Ovary (tissue), 10 donors: ENCODE measurements at places on chromosomes 12 and 14. TPM values are rescaled to one million over a fixed set of nuclear protein-coding genes. Genes with fewer than 3 reads are reported as not detected.
A peak's percentile ranks its signal among the peaks of the same experiment; 100 is the strongest.

The SMOC1 gene
- 1.4 TPM for polyA plus RNA-seq

GRCh38 chr14:24534286-24534685 is 26.2 kb upstream of the CMA1 start:
- no peak for DNase-seq

DNA sequence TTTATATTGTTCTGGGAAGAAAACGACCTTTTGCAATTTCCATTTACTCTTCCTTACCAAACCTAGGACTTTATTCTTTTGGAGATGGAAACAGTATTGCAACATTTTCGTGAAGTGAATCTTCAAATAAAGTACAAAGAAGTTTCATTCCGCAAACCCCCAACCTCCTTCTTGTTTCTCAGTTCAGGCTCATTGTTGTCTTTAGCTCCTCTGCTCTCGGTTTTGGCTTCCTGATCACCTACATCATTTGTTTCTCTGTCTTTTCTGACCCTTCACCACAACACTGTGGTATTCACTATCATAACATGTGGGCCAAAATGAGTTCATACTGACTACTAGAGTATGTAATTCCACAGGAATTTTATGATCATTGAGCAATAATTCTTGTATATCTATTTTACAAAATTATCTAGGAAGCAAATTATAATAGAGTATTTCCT is 266.8 kb downstream of the ADAMTS20 start:
- no peak for DNase-seq

The CMA1 gene
- polyA plus RNA-seq, result 0.30 TPM

GRCh38 chr12:42421844-42422779 is 96.1 kb downstream of the PPHLN1 start:
- DNase-seq, result no peak

The PZP gene
- 0.34 TPM for polyA plus RNA-seq

- DNase-seq, result no peak
Measured at GRCh38 chr12:89210277-89210676, 142.0 kb downstream of the DUSP6 start.

DNA sequence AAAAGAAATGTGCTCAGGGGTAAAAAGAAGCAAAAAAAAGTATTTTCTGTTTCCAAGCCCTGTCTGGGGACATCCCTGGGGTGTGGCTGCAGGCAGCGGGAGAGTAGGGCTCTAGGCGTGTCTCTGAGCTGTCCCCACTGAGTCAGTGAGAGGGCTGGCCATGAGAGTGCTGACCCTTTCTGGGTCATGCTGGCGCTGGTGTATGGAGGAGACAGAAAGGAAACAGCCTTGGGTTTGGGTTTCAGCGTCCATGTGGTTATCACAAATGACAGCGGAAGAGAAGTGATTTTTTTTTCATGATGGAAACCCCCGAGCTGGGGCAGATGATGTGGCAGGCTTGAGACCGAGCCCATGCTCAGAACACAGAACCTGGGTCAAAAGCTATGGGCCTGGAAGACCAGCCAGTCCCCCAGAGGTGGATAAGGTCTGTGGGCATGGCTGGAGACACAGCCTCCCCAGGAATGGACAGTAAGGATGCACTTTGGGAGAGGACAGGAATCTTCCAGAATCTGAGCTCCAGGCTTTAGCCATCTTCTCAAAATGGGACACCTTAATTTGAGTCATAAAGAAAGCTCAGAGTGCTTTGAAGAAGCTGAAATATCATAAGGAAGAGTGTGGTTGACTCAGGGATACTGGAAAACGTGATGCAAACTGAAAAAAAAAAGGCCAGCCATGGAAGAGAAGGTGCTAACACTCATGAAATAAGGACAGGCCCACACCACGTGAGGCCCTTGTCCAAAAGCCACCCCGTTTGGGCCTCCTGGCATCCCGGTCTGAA is 36.2 kb downstream of the SYNE3 start:
- DNase-seq, result no peak

The PKP2 gene
- polyA plus RNA-seq, result 26.2 TPM

GRCh38 chr12:69641546-69641945 is 30.8 kb upstream of the LRRC10 start:
- no peak for DNase-seq

The CD163L1 gene
- 4.4 TPM for polyA plus RNA-seq

GRCh38 chr14:96538097-96538989 is 36.2 kb downstream of the PAPOLA start:
- no peak for DNase-seq

DNA sequence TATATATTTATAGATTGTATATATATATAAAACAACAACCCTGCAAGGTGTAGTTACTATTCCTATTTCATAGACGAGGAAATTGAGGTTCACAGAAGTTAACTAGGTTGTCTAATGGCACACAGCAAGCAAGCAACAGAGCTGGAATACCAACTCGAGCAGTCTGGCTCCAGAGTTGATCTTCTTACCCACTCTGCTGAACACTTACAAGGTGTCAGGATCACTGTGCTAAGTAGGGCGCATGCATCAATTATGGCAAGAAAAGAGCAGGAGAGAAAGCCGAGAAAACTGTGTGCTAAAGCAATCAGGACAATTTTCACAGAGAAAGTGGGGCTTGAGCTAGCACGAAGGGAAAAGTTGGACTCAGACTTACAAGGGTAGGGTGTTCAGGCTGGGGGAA is 15.9 kb upstream of the ARMH4 start:
- DNase-seq, result no peak

GRCh38 chr14:29861996-29862395 is 65.7 kb downstream of the PRKD1 start:
- DNase-seq, result no peak

DNA sequence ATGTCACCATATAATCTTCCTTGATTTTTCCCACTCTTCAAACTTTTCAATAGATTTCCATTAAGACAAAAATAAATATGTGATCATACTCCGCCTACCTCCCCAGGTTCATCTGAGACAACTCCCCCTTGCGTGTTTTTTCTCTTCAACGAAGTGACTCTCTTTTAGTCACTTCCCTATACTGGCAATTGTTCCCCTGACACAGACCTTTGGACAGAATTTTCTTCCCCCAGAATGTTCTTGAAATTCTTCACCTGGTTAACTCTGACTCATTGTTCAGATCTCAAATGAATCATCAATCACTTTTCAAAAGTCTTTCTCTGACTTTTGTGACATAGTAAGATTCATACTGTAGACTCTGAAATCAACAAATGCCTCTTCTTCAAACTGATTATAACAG is 727.3 kb upstream of the LMO3 start:
- no peak for DNase-seq

The CIROP gene
- not detected for polyA plus RNA-seq

DNA sequence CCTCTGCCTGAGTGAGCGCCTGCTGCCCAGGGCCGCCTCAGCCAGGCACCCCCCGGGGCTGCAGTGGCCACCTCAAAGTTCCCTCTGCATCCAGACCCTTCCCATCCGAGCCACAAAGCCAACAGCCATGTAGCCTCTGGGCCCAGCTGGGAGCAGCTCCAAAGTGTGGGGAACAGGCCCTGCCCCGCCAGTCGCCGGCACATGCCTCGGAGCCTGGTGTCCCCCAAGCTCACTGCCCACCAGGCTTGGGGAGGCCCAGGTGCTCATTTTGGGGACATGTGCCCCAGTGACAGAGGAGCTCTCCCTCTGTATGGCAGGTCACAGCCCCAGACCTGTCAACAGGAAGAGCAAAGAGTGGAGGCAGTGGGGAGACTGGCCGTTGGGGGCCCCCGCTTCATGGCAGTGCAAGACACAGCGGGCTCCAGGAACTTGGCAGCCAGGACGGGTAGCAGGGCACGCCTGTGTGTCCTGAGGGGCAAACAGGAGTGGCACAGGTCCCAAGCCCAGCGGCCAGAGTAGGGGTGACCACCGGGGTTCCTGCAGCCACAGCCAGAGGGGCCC is 29.9 kb downstream of the JAG2 start:
- no peak for DNase-seq

The KRT7 gene
- 0.37 TPM for polyA plus RNA-seq

DNA sequence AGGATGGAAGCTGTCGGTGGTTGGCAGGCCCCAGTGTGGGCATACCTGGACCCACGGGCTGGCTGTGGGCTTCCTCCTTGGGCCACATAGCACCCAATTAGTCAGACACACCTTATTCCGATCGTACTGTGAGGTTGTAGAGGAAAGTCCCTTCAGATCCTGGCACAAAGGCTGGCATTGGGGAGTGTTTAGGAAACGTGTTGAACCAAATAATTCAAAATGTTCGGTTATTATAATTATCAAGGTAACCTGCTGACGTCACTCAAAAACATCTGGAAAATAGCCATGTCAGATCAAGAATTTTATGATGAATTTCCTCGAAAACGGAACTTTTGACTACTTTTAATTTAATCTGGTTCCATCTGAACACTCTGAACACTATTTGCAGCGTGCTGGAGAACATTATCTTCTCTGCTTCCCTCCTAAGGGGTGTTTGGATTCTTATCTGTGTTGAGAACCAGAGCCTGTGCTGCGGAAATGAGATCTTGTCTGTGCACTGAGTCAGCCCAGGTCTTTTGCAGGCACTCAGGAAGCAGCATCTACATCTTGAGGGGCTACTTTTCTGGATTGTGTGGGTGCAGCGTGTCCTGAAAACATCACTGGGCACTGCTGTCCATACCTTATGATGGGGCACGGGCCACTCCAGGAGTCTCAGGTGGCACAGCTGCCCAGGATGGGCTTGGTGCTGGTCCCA is 100.3 kb downstream of the SLC25A47 start:
- no peak for DNase-seq

The PHETA1 gene
- polyA plus RNA-seq, result 18.6 TPM

- peak; percentile 60 for DNase-seq
Measured at GRCh38 chr14:70018713-70019211, 139.5 kb downstream of the SMOC1 start.

The PDZRN4 gene
- polyA plus RNA-seq, result 11.0 TPM

GRCh38 chr12:106915635-106916026 is 40.1 kb upstream of the TMEM263 start:
- no peak for DNase-seq

The PTPN21 gene
- polyA plus RNA-seq, result 19.1 TPM

The KRT2 gene
- polyA plus RNA-seq, result not detected

DNA sequence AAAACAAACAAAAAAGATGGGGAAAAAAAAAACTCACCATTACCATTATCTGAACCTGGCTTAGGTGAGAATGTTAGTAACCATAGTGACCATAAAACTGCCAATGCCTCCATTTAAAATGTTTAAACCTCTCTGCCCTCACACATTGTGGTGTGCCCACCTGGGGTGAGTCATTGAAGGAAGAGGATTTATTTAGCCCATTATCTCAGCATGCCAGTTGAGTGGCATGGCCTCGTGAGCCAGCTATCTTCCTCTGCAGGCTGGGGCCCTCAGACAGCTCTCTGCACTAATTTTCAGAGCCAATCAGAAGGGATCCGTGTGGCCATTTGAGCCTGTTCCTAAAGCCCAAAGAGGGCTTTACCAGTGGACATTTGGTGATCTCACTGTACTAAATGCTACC is 81.8 kb upstream of the CCDC198 start:
- no peak for DNase-seq

GRCh38 chr14:68263563-68264259 is 444.1 kb downstream of the RAD51B start:
- DNase-seq, result no peak
